ENCODE measurements at places on chromosomes 5 and 9.
A peak's percentile ranks its signal among the peaks of the same experiment; 100 is the strongest.

GRCh38 chr5:125865166-125865815, 557.9 kb upstream of the GRAMD2B start:
- no peak overlapping the region for H3K27ac ChIP-seq
- H3K4me1 ChIP-seq, result no peaks in the 10 kb centered on the region
- DNase-seq, result no peak
- H3K27me3 ChIP-seq, result no peaks in the 10 kb centered on the region

- no peak overlapping the region for H3K4me3 ChIP-seq
- H3K27ac ChIP-seq, result no peak overlapping the region
- H3K36me3 ChIP-seq, result no peaks in the 10 kb centered on the region
- no peak for DNase-seq
- peaks cover 12% of the 10 kb centered on the region for H3K27me3 ChIP-seq
Observed at GRCh38 chr5:107284822-107285525, 385.8 kb downstream of the EFNA5 start.

GRCh38 chr9:89702401-89702800, 97.6 kb downstream of the GADD45G start:
- peak overlapping the region; percentile 34 for H3K27ac ChIP-seq
- H3K36me3 ChIP-seq, result peaks cover 4% of the 10 kb centered on the region
- no peak for DNase-seq
- H3K4me1 ChIP-seq, result peaks cover 56% of the 10 kb centered on the region
- H3K27me3 ChIP-seq, result no peaks in the 10 kb centered on the region
- peak overlapping the region; percentile 84 for H3K4me3 ChIP-seq

DNA sequence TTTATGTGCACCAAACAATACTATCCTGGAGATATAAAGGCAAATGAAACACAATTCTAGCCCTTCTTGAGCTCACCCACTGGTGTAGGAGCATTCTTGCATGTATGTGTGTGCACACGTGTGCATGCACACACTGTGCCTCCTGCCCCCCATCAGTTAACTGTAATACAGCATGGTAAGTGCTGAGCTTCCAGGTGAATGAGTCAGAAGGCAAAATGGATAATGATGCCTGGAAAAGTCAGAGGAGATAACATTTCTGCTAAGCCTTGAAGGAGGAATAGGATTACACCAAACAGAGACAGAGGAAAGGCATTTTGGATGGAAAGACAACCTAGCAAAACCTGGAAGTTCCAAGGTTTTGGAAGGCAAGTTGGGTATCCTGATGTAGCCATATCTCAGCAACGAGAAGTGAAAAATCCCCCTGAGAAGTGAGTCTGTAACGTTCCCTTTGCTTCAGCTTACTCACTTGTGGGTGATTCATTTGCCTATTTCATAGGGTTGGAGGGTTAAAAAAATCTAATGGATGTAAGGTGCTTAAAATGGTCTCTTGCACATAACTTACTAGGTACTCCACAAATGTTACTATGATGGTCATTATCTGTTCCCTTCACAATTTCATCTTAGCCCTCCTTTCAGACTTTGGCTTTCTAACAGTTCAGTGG, 101.4 kb upstream of the STC2 start:
- no peaks in the 10 kb centered on the region for H3K4me1 ChIP-seq
- no peaks in the 10 kb centered on the region for H3K36me3 ChIP-seq
- H3K27me3 ChIP-seq, result no peaks in the 10 kb centered on the region
- H3K27ac ChIP-seq, result no peak overlapping the region

- no peak overlapping the region for H3K4me3 ChIP-seq
- H3K27me3 ChIP-seq, result no peaks in the 10 kb centered on the region
- no peaks in the 10 kb centered on the region for H3K36me3 ChIP-seq
- no peak for DNase-seq
- H3K27ac ChIP-seq, result no peak overlapping the region
Observed at GRCh38 chr9:13414349-13414748, 134.9 kb upstream of the MPDZ start.

GRCh38 chr5:71816307-71816706, 97.2 kb downstream of the CARTPT start:
- no peak overlapping the region for H3K27ac ChIP-seq
- no peaks in the 10 kb centered on the region for H3K36me3 ChIP-seq
- H3K4me3 ChIP-seq, result no peak overlapping the region
- DNase-seq, result no peak
- peaks cover 12% of the 10 kb centered on the region for H3K27me3 ChIP-seq

- H3K4me1 ChIP-seq, result peaks cover 55% of the 10 kb centered on the region
- peaks cover 47% of the 10 kb centered on the region for H3K36me3 ChIP-seq
- H3K27ac ChIP-seq, result peak overlapping the region; percentile 100
Observed at GRCh38 chr9:129885018-129885669, 49.9 kb downstream of the USP20 start.

GRCh38 chr5:144983101-144983500, 812.4 kb downstream of the KCTD16 start:
- DNase-seq, result no peak
- H3K4me3 ChIP-seq, result no peak overlapping the region
- no peak overlapping the region for H3K27ac ChIP-seq
- no peaks in the 10 kb centered on the region for H3K36me3 ChIP-seq

All from activated naive CD8-positive, alpha-beta T cell treated with anti-CD3 and anti-CD28 coated beads for 36 hours (primary cell).